Left renal cortex interstitium (tissue), 4 donors: ENCODE measurements at places on chromosomes 12 and 14. TPM values are rescaled to one million over a fixed set of nuclear protein-coding genes. Genes with fewer than 3 reads are reported as not detected.

The SIX6 gene
- not detected for polyA plus RNA-seq

The ZDHHC22 gene
- 0.86 TPM for polyA plus RNA-seq

The ALG10B gene
- polyA plus RNA-seq, result 12.7 TPM

The RNASE7 gene
- polyA plus RNA-seq, result 0.91 TPM

The EXOC3L4 gene
- 2.6 TPM for polyA plus RNA-seq

GRCh38 chr12:43760396-43760795 is 1.6 kb downstream of the IRAK4 start:
- DNase-seq, result no peak

GRCh38 chr12:115213538-115214016 is 529.6 kb upstream of the TBX3 start:
- no peak for DNase-seq

GRCh38 chr12:50218386-50218785 is 51.2 kb upstream of the CERS5 start:
- no peak for DNase-seq

DNA sequence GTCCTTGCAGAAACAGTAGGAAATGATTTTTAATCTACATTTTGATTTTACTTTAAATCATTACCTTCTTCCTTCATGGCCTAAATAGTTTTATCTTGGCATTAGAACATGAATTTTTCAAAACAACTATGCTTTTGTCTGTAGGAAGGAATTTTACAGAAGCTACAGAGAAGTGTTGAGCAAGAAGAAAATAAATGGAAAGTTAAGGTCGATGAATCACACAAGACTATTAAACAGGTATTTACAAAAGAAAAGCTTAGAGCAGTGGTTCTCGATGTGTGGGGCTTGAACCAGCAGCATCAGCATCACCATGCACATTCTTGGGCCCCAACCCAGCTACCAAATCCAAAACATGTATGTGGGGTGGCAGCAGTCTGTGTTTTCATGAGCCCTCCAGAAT is 91.6 kb downstream of the KTN1 start:
- DNase-seq, result no peak

- DNase-seq, result no peak
Observed at GRCh38 chr12:96354326-96354725, 45.9 kb downstream of the CDK17 start.

GRCh38 chr12:90216815-90217214 is 508.2 kb upstream of the ATP2B1 start:
- DNase-seq, result no peak

GRCh38 chr14:75461303-75461702 is 33.5 kb downstream of the JDP2 start:
- DNase-seq, result no peak

DNA sequence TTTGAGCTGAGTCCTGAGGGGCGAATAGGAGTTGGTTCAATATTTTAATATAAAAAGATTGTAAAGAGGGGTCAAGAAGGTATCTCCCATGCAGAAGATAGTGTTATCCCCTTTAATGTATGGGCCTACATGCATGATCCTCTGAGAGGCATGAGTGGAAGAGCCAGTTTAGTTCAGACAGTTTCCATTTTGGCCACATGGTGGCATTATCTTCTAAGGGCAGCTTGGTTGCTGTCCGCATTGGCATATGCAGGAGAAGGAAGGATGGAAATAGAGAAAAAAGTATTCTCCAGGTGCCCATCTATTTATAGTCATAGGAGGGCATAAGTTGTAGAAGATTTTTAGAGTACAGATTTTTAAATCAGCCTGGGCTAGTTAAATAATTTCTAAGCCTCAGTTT is 5.4 kb downstream of the SAMD4A start:
- DNase-seq, result no peak

- DNase-seq, result no peak
Observed at GRCh38 chr12:6016756-6017155, 71.7 kb upstream of the ANO2 start.

DNA sequence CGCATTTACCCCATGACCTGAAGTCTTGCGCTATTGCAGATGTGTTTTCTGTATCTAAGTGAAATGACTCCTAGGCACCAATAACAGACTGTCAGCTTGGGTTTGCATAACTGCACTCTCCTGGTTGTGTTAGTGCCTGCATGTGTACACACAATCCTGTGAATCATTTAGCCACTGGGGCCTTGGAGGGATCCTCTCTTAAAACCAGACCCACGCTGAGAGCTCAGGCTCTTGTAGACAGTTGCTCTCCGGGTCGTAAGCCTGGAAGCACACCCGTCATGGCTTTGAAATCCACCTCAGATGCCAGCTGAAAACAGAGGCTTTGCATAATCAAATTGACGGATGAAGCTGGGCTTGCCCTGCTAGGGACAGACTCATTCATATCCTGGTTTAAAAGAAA is 79.2 kb upstream of the RBM19 start:
- no peak for DNase-seq

GRCh38 chr12:43675048-43675904 is 83.3 kb downstream of the PUS7L start:
- DNase-seq, result no peak

- DNase-seq, result no peak
Observed at GRCh38 chr12:124213666-124214347, 81.1 kb upstream of the RFLNA start.
